ENCODE measurements at places on chromosomes 12 and 14. TPM values are rescaled to one million over a fixed set of nuclear protein-coding genes. Genes with fewer than 3 reads are reported as not detected.

DNA sequence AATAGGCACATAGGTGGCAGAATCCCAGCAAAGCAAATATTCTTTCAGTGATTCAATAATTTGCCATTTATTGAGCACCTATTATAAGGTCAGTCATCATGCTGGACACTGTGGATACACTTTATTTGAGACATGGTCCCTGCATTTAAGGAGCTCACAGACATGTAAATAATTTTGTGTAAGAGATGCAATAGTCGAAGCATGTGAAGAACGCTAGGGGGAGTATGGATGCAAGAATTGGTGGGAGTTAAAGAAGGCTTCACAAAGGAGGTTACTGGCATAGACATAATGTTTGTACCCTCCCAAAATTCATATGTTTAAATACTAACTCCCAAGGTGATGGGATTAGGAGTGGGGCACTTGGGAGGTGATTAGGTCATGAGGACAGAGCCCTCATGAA lies 260.6 kb upstream of the GARIN6 start:
- DNase-seq, result no peak
- no peaks in the 10 kb centered on the region for H3K4me1 ChIP-seq
- H3K27ac ChIP-seq, result no peak overlapping the region
- H3K4me3 ChIP-seq, result no peak overlapping the region
- H3K36me3 ChIP-seq, result no peaks in the 10 kb centered on the region

DNA sequence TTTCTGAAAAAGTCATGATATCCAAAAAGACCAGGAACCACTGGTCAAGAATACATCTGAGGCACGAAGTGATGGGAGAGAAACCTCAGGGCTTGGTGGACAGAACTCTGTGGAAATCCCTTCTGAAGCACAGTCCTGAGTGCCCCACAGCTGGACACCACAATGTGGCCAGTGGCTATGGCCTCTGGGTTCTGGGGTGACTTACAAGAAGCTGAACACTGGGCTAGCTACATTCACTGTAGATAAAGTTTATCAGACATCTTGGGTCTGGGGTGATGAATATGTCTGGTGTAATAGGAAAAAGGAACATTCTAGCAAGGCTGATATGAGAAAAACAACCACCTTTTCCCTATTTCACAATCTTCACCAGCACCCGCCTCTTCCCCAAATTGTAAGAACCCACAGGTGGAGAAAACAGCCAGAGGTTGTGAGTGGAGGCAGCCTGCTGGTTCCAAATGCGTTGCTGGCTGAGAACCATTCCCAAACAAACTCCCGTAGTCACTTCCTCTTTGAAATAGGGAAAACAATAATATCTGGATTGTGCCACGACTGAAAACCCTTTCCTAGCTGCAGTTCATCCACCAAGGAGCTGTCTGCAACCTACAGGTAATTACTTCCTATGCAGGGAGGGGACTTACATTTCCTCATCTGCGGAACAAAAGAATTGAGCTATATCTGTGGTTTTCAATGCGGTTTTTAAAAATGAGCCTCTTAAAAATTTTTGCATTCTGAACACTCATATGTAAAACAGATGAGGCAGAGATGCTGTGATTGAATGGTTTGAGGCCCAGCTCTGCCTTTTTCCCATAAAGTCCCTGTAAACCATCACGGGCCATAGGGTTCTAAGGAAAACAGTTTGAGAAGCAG lies 193.6 kb downstream of the SLC41A2 start:
- H3K27me3 ChIP-seq, result no peaks in the 10 kb centered on the region
- no peak overlapping the region for H3K27ac ChIP-seq

DNA sequence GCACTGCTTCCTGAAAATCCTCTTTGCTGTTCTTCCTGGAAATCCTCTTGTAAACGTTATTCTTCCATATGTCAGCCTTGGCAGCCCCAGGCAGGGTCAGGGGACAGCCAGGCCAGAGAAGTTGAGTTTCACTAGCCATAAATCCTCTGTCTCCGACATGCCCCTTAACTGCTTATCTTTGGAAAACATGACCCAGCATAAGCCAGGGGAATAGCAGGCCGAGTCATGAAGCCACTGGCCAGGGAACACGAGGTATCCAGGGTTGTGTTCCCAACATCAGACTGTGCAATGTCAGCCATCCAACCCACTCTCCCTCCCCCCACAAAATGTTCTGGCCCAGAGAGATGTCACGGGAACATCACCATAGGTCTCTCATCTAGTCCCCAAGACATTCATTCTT lies 453.9 kb downstream of the MED13L start:
- H3K27ac ChIP-seq, result no peak overlapping the region
- no peak overlapping the region for H3K4me3 ChIP-seq
- no peaks in the 10 kb centered on the region for H3K4me1 ChIP-seq

GRCh38 chr14:95265106-95266094 lies 54.3 kb downstream of the CLMN start:
- no peak overlapping the region for H3K4me3 ChIP-seq
- peak overlapping the region; percentile 73 for H3K27ac ChIP-seq
- H3K36me3 ChIP-seq, result no peaks in the 10 kb centered on the region

GRCh38 chr12:3432176-3432742 lies 58.7 kb upstream of the PRMT8 start:
- no peaks in the 10 kb centered on the region for H3K4me1 ChIP-seq
- no peaks in the 10 kb centered on the region for H3K27me3 ChIP-seq
- H3K4me3 ChIP-seq, result no peak overlapping the region
- no peak overlapping the region for H3K27ac ChIP-seq

Gene CCDC196
- 5.6 TPM for total RNA-seq

DNA sequence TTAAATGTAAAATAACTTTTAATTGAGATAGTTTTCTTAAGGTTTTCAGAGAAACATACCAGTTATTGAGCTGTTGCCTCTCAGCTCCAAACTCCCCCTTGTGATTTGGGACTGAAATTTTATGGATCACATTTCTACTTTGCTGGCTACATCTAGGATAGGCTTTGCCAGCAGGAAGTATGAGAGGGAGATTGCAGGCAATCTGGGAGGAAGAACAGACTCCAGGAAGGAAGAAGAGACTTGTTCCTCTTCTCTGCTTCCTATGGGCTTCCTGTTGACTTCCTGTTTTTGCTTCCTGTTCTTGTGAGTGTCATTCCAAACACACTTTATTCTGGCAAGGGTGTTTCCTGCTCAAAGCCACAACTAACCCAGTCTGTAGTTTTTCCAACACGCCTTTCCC lies 312.9 kb downstream of the ITPR2 start:
- no peak overlapping the region for H3K4me3 ChIP-seq
- DNase-seq, result no peak
- H3K27me3 ChIP-seq, result no peaks in the 10 kb centered on the region
- no peak overlapping the region for H3K27ac ChIP-seq
- no peaks in the 10 kb centered on the region for H3K4me1 ChIP-seq

- no peaks in the 10 kb centered on the region for H3K4me1 ChIP-seq
- no peak for DNase-seq
- no peaks in the 10 kb centered on the region for H3K27me3 ChIP-seq
- H3K36me3 ChIP-seq, result no peaks in the 10 kb centered on the region
- H3K4me3 ChIP-seq, result no peak overlapping the region
Measured at GRCh38 chr12:113048716-113049127, 7.8 kb upstream of the DTX1 start.

Gene RAB21
- 27.1 TPM for total RNA-seq

Gene P2RX7
- total RNA-seq, result 3.6 TPM

- peak; percentile 14 for DNase-seq
- no peaks in the 10 kb centered on the region for H3K4me1 ChIP-seq
- no peaks in the 10 kb centered on the region for H3K27me3 ChIP-seq
- H3K4me3 ChIP-seq, result no peak overlapping the region
- no peak overlapping the region for H3K27ac ChIP-seq
- H3K36me3 ChIP-seq, result peaks cover 38% of the 10 kb centered on the region
Measured at GRCh38 chr12:225012-225411, 11.1 kb upstream of the SLC6A12 start.

DNA sequence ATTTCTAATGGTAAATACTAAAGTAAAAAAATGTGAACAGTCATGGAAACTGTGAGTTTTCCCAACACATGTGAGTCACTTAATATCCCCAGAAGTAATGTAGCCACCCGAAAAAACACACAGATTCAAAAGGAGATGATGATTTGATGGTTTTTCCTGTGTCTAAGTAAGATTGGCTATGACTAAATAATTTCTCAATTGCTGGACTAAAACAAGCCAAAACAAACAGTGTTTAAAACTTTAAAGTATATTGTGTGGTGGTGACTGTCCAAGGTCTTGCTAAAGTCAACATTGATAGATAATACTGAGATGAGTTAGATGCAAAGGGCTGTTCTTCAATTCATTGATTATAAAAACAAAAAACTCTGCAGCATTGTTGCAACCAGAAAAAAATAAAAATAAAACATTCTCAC lies 89.6 kb upstream of the SOX5 start:
- no peaks in the 10 kb centered on the region for H3K27me3 ChIP-seq
- peaks cover 28% of the 10 kb centered on the region for H3K4me1 ChIP-seq
- no peak overlapping the region for H3K27ac ChIP-seq
- DNase-seq, result no peak

Gene CRIP1
- total RNA-seq, result 5.4 TPM

DNA sequence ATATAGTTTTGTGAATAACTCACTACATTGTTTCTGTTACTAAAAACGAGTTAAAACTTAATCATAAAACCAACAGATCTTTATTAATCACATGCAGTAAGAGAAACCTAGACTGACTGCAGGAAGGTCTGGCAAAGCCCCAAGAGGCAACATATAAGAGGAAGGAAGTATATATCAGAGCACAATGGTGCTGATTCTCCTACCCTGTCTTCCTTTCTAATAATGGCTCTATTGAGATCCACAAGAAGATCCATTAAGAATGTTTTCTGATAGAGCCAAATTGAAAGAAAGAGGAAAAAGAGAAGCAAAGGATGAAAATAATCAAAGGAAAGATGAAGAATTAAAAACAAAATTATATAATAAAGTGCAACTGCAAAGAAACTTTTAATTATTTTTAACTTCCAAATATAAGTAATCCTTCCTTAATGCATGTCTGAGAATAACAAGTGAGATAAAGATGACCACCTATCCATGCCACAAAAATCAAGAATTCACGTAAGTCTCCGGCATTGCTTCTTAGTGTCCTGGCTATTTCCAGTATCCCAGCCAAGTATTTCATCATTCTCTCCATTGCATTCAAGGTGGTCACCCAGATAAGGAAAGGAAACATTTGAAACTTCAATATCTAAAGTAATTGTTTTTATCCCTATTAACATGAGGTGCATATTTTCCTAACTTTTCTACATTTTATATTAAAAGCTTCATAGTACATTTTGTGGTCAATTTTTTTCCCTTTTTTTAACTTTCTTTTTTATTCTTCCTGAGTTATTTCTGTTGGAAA lies 62.2 kb downstream of the SOX5 start:
- H3K27me3 ChIP-seq, result no peaks in the 10 kb centered on the region
- H3K27ac ChIP-seq, result no peak overlapping the region
- no peak for DNase-seq
- H3K36me3 ChIP-seq, result peaks cover 2% of the 10 kb centered on the region
- no peaks in the 10 kb centered on the region for H3K4me1 ChIP-seq

DNA sequence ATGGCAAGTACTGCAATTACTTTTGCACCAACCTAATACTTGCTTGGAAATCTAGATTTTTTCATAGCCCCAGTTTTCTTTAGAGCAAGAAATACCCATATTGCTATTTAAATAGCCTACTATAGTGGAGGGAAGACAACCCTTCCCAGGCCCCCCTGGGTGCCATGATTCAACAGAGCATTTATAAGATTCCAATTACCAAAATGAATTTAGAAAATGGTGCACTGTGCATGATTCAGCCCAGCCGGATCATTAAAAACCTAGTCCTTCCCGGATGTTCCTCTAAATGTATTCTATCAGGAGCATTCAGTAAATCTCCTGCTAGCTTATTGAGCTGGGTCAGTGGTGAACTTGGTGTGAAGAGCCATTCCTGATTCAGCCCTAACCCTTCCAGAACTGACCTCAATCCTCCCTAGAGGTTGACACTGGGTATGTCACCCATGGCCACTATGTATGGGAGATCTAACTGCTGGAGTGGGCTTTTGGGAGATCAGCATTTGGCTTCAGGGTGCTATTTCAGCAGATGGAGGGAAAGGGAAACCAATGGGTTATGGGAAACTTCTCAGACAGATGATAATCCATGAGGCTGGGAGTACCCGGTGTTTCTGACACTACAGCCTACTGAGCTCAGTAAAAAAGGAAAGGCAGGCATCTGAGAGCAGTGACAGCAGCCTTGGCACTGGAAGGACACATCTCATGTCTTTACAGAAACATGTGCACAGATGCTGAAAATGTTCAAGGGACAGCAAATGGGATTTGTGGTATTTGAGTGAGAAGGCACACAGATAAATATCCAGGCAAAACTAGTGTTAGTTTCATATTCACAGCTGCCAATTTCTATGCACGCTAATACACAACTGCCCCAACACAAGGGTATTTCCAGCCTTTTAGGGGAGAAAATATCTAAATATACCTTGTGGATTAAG lies 258.9 kb downstream of the DPF3 start:
- H3K4me1 ChIP-seq, result no peaks in the 10 kb centered on the region
- H3K36me3 ChIP-seq, result no peaks in the 10 kb centered on the region
- DNase-seq, result no peak
- H3K27ac ChIP-seq, result no peak overlapping the region
- no peaks in the 10 kb centered on the region for H3K27me3 ChIP-seq
- H3K4me3 ChIP-seq, result no peak overlapping the region

DNA sequence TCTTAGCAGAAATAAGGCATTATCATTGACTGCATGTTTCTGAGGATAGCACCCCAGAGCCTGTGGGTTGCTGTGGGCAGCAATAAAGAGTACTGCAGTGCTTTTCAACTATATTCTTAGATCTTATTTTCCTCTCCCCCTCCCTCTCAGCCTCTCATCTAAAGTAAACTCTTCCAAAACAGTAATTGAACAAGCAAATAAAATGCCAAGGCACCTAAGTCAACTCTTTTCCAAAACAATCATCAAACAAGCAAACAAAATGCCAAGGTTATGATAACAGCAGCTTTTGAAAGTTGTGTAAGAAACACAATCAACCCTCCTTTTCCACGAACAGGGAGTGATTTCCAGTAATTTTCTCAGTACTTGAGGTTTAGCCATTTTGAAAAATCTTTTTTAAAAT lies 1542.6 kb downstream of the AACS start:
- H3K27me3 ChIP-seq, result no peaks in the 10 kb centered on the region
- no peak overlapping the region for H3K27ac ChIP-seq
- peaks cover 4% of the 10 kb centered on the region for H3K4me1 ChIP-seq
- no peak for DNase-seq
- H3K36me3 ChIP-seq, result no peaks in the 10 kb centered on the region

DNA sequence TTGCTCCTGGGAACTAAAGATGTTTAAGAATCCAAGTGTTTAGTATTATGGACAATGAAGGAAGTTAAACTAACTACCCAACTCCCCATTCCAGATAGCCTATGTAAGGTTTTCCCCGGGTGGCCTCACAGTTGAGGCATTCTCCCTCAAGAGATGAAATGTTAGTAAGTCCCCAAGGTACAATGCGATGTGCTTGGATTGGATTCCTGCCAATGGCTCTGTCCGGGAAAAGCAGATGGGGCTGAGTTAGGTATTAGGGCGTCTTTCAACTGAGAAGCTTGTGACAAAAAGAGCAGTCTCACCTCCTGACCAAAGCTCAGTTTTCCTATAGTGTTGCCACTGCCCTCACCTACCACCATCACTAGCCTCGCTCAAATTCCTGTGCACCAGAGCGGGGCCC lies 64.8 kb upstream of the E2F7 start:
- H3K4me3 ChIP-seq, result no peak overlapping the region
- DNase-seq, result no peak
- H3K36me3 ChIP-seq, result no peaks in the 10 kb centered on the region
- no peaks in the 10 kb centered on the region for H3K4me1 ChIP-seq
- H3K27ac ChIP-seq, result no peak overlapping the region
- no peaks in the 10 kb centered on the region for H3K27me3 ChIP-seq

All from right lobe of liver (tissue), 6 donors.